ENCODE measurements at places on chromosomes 2 and 18. TPM values are rescaled to one million over a fixed set of nuclear protein-coding genes. Genes with fewer than 3 reads are reported as not detected.

GRCh38 chr2:165871025-165871424 lies 77.0 kb upstream of the GALNT3 start:
- no peak for DNase-seq
- H3K4me1 ChIP-seq = no peaks in the 10 kb centered on the region
- H3K27me3 ChIP-seq = no peaks in the 10 kb centered on the region
- no peaks in the 10 kb centered on the region for H3K36me3 ChIP-seq
- H3K4me3 ChIP-seq = no peak overlapping the region
- no peak overlapping the region for H3K27ac ChIP-seq

- H3K27me3 ChIP-seq = no peaks in the 10 kb centered on the region
- H3K36me3 ChIP-seq = no peaks in the 10 kb centered on the region
- H3K27ac ChIP-seq = no peak within 1 kb of the TSS
- H3K4me1 ChIP-seq = peaks cover 7% of the 10 kb centered on the region
Observed at GRCh38 chr2:201357221-201357620, at the start of gene FLACC1. TSS of gene FLACC1 (minus strand) at chr2:201357345. CDS start at chr2:201351404, 5,941 bp downstream.

GRCh38 chr2:11559066-11559785 lies 25.4 kb downstream of the GREB1 start:
- no peak overlapping the region for H3K4me3 ChIP-seq
- H3K36me3 ChIP-seq = no peaks in the 10 kb centered on the region
- peak; percentile 16 for DNase-seq

GRCh38 chr2:181784556-181784955 lies 104.2 kb upstream of the NEUROD1 start:
- DNase-seq = peak; percentile 68
- peaks cover 68% of the 10 kb centered on the region for H3K4me1 ChIP-seq
- H3K27me3 ChIP-seq = no peaks in the 10 kb centered on the region
- H3K27ac ChIP-seq = peak overlapping the region; percentile 96
- H3K36me3 ChIP-seq = no peaks in the 10 kb centered on the region

DNA sequence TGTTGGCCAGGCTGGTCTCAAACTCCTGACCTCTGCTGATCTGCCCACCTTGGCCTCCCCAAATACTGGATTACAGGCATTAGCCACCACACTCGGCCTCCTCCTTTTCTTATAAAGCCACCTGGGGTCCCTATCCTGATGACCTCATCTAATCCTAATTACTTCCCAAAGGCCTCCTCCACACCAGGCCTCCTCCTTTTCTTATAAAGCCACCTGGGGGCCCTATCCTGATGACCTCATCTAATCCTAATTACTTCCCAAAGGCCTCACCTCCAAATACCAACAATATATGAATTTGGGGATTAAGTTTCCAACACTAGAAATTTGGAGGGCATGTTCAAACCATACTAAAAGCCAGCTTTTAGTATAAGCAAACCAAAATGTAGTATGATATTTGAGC lies 9.7 kb upstream of the RMC1 start:
- no peaks in the 10 kb centered on the region for H3K36me3 ChIP-seq
- H3K27ac ChIP-seq = no peak overlapping the region
- DNase-seq = no peak
- no peaks in the 10 kb centered on the region for H3K4me1 ChIP-seq
- H3K27me3 ChIP-seq = no peaks in the 10 kb centered on the region
- H3K4me3 ChIP-seq = no peak overlapping the region

DNA sequence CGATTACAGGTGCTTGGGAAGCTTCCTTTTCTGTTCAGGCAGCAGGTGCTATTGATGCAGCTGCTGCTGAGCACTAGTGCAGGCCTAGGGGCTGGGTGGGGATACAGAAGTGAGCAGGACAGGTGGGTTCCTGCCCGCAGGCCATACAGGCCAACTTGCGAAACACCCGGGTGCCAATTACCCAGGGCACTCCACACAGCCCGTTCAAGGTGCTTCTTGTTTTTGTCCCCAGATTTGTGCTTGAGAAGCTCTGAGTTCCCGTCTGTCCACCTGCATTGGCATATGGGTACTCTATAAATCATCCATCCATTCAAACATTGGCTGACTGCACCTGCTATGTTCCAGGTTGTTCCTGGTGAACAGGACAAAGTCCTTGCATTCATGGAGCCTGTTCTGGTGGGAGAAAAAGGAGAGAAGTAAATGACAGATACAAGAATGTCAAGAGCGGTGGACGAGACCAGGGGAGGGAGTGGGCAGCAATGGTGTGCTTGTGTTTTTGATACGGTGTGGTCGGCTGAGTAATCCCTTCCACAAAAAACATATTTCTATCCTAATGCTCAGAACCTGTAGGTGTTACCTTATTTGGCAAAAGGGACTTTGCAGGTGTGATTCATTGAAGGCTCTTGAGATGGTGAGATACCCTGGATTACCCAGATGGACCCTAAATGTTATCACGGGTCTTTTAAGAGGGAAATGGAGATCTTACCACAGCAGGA lies 31.4 kb downstream of the SH3BP4 start:
- H3K27me3 ChIP-seq = no peaks in the 10 kb centered on the region
- no peak for DNase-seq
- H3K4me1 ChIP-seq = peaks cover 94% of the 10 kb centered on the region

DNA sequence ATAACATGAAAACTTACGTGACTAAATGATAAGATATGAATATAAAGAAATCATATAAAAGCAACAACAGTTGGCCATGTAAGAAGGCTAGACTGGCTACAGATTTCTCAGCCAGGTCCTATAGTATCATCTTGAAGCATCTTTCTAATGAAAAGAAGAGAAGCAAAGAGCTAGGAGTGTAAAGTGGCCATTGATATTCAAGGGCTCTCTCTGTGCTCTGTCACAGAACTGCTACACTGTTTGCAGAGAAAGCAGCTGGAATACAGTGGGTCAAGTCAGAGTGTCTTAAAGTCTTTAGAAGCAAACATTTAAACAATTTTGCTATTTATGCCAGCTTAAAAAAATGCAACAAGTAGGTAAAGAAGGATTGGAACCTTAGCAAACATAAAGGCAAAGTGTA lies 118.8 kb downstream of the SCN9A start:
- H3K27ac ChIP-seq = no peak overlapping the region
- H3K4me1 ChIP-seq = no peaks in the 10 kb centered on the region
- H3K27me3 ChIP-seq = no peaks in the 10 kb centered on the region

DNA sequence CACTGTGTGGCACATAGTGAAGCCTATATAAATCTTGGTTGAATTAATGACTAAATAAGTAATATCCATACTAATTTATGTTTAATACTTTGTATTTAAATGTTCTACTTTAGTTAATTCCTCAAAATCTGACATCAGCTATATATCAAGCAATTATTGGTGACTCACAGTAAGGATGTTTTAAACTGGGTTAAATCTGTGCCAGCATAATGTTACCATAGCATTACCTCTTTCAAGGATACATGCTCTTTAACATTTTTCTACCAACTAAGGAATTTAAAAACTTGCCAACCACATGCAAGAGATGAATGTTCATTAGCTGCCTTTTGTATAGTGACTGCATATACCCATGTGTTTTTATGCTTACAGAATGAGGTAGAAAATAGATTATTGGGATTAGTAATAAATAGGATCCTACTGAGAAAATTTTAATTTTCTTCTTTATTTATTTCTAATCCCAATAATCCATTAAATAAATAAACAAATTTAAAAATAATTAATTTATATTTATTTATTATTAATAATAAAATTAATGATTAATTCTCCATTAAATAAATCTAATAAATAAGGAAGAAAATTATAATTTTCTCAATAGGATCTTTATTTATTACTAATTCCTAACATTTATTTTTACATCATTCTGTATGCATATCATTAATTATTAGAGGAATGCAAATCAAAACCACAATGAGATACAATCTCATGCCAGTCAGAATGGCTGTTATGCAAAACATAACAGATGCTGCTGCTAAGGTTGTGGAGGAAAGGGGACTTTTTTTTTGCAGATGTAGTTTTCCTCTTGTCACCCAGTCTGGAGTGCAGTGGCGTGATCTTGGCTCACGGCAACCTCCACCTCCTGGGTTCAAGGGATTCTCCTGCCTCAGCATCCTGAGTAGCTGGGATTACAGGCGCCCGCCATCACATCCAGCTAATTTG lies 410.7 kb upstream of the DSEL start:
- H3K27me3 ChIP-seq = no peaks in the 10 kb centered on the region
- H3K4me1 ChIP-seq = no peaks in the 10 kb centered on the region
- H3K27ac ChIP-seq = no peak overlapping the region
- no peaks in the 10 kb centered on the region for H3K36me3 ChIP-seq

DNA sequence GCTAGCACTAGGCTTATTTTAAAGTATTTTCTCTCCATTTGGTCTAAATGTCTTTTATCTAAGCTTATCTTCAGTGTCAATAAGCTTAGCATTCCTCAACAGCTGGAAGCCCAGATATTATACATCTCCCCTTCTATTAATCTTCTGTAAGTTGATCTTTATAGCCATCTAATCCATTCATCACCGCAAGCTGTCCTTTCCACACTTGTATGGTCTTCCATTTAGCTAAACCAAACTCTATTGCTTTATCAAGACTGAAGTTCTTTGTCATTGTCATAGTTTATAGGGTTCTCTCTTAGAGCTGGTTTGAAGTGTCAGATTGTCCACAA lies 101.3 kb upstream of the GPR45 start:
- H3K27me3 ChIP-seq = peaks cover 33% of the 10 kb centered on the region
- no peak overlapping the region for H3K4me3 ChIP-seq
- DNase-seq = no peak
- H3K4me1 ChIP-seq = no peaks in the 10 kb centered on the region
- no peaks in the 10 kb centered on the region for H3K36me3 ChIP-seq

- H3K4me1 ChIP-seq = peaks cover 11% of the 10 kb centered on the region
- no peak overlapping the region for H3K4me3 ChIP-seq
- H3K36me3 ChIP-seq = no peaks in the 10 kb centered on the region
- H3K27ac ChIP-seq = no peak overlapping the region
Observed at GRCh38 chr2:119697290-119698020, 18.5 kb downstream of the TMEM177 start.

- H3K27me3 ChIP-seq = no peaks in the 10 kb centered on the region
- no peak overlapping the region for H3K4me3 ChIP-seq
- H3K36me3 ChIP-seq = peaks cover 22% of the 10 kb centered on the region
- H3K4me1 ChIP-seq = no peaks in the 10 kb centered on the region
Observed at GRCh38 chr2:10775831-10776230, 36.8 kb downstream of the PDIA6 start.

GRCh38 chr2:25387876-25388449 lies 46.2 kb upstream of the DNMT3A start:
- no peak for DNase-seq
- no peaks in the 10 kb centered on the region for H3K4me1 ChIP-seq
- no peak overlapping the region for H3K27ac ChIP-seq

DNA sequence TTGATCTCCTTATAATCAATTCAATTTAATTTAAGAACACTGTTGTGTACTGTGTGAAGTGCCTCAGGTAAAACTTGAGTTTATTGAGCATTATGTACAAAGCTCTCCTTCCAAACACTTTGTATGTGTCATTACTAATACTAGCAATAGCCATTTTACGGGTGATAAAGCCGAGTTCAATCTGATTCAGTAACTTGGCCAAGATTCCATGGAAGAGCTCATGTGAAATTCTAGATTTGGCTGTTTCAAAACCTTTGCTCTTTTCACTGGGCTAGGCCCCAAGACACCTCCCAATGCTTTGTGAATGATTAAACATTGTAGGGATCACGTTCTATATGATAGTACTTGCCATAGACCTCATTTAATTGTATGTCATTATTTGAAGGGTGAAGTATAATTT lies 8.9 kb upstream of the NFE2L2 start:
- no peak for DNase-seq
- no peaks in the 10 kb centered on the region for H3K27me3 ChIP-seq
- no peak overlapping the region for H3K4me3 ChIP-seq

DNA sequence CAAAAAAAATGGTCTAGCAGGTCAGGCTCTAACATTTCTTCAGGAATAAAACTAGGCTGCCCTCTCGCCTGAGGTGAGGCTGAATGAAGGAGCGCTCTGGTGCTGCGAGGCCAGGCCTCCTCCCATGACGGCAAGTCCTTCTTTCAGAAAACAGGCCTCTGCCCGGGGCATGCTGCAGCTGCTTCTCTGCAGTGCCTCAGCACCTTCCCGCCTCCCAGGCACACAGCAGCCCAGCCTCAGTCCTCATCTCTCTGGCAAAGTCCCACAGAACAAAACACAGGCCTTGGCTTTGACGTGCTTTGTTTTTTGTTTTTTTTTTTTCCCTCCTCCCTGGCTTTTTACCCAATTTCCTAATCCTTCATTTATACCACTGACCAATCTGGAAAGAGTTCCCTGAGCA lies 74.8 kb downstream of the BCL11A start:
- no peak for DNase-seq
- no peaks in the 10 kb centered on the region for H3K36me3 ChIP-seq
- peaks cover 16% of the 10 kb centered on the region for H3K4me1 ChIP-seq
- H3K27ac ChIP-seq = no peak overlapping the region
- no peaks in the 10 kb centered on the region for H3K27me3 ChIP-seq

DNA sequence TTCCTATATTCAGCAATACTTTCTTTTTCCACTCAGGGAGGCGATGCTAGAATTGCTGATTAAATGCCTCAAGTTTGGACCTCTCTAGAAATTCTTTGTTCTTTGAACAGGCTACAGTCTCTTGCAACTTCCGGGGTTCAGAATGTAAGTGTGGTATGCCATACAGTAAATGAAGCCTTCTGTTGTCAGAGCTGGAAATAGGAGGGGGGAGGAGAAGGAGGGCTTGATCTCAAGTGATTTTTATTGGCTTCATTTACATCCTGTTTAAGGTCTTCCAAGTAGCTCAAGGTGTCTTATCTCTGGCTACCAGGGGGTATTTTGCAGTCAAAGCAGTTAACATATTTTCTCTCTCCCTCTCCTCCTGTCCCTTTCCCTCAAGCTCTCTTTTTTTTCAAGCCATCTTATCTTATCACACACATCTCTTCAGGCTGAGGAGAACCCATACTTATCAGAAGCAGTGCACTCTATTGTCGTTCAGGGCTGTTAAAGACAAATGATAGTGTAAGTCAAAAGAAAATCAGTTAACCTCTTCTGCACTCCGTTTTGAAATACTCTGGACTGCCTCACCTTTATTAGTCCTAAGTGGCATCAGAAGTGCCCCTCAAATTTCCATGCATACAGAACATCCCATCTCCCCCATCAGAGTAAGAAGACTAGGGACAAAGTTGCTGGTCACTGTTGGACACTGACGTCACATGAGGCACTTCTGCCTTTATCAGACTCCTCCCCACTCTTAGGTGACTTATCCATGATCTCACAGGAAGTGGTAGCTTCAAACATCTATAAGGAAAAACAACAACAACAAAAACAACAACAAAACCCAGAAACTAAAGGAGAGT lies 112.2 kb downstream of the ZNF521 start:
- no peak for DNase-seq
- H3K36me3 ChIP-seq = no peaks in the 10 kb centered on the region
- no peaks in the 10 kb centered on the region for H3K27me3 ChIP-seq
- no peak overlapping the region for H3K27ac ChIP-seq

- H3K4me3 ChIP-seq = no peak overlapping the region
- H3K27me3 ChIP-seq = no peaks in the 10 kb centered on the region
- no peaks in the 10 kb centered on the region for H3K36me3 ChIP-seq
- H3K4me1 ChIP-seq = peaks cover 42% of the 10 kb centered on the region
- DNase-seq = peak; percentile 49
Observed at GRCh38 chr2:20456116-20456571, 9.3 kb downstream of the RHOB start.

Gene BOLL
- total RNA-seq = not detected

Gene DSG1
- total RNA-seq = not detected

Gene HOXD13
- total RNA-seq = 0.06 TPM

Gene SERPINE2
- total RNA-seq = 66.7 TPM

Gene CRYGD
- not detected for total RNA-seq

Gene ANKRD23
- 2.5 TPM for total RNA-seq

Gene ZEB2
- total RNA-seq = 40.0 TPM

Gene PIGN
- 36.4 TPM for total RNA-seq

Gene LBX2
- total RNA-seq = 1.6 TPM

Gene CAPN13
- total RNA-seq = not detected

Gene MARCO
- total RNA-seq = not detected

Gene CAMKMT
- total RNA-seq = 11.6 TPM

Gene UGT1A8
- not detected for total RNA-seq

Gene CPO
- total RNA-seq = not detected

Gene KIAA2012
- total RNA-seq = 0.03 TPM

Gene IL1F10
- not detected for total RNA-seq

All from SJSA1 (cell line).